Left ventricle myocardium superior (tissue), 1 donor: ENCODE measurements at places on chromosomes 12 and 14.

DNA sequence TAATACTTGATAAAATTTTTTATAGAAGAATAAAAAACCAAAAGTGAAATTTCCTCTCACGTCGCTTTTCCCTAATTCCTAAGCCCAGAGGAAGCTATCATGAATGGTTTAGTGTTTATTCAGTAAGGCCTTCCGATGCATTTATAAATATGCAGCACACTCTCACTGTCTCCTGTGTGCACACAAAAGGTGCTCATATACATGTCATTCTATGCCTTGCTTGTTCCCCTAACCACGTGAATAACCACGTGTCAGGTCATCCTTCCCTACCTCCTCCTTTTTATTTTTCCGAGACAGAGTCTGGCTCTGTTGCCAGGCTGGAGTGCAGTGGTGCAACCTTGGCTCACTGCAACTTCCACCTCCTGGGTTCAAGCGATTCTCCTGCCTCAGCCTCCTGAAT, 29.6 kb downstream of the PIGH start:
- DNase-seq: no peak

DNA sequence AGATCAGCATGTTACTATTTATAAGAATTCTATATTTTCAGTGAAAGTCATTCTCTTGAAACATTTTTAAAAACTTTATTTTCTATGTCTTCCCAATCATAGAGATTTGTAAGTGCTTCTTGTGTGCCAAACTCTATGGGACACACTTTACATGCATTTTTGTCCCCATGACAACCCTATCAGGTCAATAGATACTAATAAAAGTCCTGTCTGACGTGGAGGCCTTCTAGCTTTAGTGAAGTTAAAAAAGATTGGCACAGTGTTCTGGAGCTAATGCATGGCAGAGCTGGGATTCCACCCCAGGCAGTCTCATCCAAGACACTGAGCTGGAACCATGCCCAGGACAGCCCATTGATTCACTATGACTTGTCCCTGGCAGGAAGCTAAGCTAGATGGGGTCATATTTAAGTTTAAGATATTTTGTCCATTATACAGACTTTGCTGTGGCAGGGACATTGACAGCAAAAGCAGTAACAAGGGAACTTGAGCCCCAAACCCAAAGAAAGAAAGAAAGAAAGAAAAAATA, 28.1 kb downstream of the TTC6 start:
- no peak for DNase-seq

DNA sequence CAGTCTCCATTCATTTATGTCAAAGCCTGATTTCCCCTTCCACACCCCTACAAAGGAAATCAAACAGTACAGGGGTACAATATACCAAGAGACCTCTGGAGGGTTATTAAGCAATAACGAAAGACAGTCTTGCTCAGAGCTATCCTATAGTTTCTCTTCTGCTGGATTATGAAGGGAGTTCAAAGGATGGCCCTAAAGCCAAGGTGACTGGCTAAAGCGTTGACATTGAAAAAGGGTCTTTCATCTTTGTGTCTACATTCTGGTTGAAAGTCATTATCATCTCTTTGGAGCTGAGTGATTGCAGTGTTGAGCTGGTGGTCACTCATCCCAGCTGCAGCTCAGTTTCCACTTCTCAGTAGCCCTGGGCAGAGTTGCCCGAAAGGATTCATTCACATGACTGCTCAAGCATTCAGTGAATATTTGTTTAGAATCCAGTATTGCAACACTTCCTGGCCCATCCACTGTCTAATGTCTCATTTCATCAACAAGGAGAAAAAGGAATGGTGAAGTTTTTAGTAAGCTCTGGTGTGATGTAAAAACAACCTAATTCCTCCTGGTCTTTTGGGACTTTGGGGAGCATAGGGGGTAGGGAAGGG, 19.2 kb upstream of the TBX5 start:
- no peak for DNase-seq

DNA sequence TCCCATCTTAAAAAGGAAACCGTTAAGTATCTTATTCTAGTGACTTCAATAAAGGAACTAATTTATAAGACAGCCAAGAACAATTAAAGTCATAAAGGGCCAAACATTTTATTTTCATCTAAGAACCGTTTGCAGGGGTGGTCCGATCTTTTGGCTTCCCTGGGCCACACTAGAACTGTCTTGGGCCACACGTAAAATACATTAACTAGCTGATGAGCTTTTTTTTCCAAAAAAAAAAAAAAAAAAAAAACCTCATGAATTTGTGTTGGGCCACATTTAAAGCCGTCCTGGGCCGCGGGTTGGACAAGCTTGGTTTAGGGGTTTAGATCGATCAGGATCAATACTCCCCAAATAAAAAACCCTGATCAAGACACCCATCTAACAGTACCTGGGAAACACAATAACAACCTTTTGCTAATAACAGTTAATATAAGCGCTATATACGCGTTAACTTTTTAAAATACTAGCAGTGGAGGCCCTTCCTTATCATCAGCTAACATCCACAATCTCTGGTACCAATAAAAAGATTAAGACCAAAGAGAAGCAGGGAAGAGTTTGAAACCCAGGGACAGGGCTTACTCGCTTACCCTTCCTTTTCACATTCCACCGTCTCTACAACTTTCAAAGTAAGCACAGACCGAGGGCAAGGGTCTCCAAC, 1.1 kb downstream of the NAP1L1 start:
- no peak for DNase-seq

DNA sequence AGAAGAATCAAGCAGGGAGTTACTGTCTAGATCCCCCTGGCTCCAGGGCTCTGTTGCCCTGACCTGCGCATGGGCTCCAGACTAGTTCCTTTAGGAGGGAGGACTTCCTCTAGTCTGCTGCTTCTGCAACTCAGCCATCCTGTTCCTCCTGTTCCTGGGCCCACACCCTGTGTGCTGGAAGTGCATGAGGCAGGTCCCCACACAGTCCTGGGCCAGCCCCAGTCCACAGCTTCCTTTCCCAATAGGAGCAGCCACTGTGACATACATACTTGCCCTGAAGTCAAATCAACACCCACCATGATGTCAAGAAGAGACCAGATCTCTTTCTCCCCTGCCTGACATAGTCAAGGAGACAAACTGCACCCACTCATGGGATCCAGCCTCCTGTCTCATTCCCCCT, 1.3 kb downstream of the SDR9C7 start:
- no peak for DNase-seq

DNA sequence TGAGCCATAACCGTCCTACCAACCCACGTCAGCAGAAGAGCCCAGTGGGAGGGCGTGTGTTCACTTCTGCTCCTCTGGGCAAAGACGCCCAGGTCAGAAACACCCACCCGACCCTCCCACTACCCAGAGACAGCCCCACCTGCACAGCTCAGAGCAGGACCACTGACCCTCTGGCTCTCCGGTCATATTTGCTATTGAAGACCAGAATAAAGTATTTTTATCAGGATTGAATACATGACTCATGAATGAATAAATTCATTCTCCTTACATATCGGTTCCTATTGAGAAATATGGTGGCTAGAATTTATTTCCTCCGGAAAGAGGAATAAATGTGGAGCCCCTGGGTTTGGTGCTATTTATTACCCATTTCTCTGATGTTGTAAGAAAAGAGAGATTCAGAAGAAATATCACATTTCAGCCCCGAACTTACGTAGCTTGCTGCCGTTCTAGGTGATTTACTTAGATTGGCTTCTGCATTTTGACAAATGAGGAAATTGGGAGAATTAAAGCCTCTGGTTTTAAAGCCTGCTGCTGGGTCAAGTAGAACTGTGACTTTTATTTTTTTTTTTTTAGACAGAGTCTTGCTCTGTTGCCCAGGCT, 36.4 kb upstream of the P2RX7 start:
- no peak for DNase-seq

DNA sequence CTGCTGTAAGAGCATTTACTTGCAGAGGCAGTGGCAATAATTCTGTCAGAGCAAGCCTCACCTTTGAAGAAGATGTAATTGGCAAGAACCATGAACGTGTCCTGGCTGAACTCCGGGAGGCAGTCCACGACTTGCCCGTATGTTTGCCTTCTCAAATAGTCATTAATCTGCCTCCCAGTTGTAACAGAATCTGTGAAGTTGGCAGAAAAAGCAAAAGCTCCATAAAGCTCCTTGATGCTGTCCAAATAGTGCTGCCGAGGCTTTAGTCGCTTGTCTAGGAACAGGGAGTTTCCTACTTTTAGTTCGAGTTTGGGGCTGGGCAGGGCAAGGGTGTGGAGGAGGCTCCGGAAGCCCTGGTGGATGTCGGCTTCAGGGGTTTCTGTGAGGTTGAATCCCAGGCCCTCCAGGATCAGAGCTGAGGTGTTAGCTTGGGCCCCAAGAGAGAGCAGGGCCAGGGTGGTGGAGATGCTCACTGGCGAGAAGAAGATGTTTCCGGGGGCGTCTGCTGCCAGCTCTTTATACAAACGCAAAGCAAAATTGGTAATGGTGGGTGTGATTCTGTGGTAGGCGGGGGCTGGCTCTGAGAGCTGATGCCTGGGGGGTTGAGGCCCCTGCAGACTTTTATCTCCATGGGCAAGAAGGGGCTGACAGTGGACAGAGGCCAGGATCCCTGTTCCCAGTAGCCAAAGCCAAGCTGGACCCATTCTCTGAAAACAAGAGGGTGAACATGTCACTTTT, 4.4 kb downstream of the SERPINA11 start:
- no peak for DNase-seq
